ENCODE measurements at places on chromosomes 3 and 15.

DNA sequence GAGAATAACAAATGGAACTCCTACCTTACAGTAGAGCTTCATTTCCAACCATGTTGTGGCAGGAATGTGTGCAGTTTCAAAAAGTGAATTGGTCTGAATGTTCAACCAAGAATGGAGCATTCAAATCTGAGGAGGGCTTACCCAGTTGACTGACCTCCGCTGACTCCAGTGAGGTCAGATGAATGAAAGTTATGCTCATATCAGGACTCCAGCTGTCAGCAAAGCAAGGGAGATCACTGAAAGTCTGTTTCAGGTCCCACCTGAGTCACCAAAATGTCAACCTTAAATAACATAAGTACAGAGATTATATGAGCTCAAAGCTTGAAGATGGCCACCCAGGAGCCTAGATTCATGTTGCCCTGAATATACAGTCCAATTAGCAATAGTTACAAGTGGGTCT is 473.5 kb downstream of the RBMS3 start:
- no peak for DNase-seq

GRCh38 chr3:53846134-53846850 is at the start of the genes CHDH and IL17RB:
TSS of gene CHDH (minus strand) at chr3:53846419. CDS start at chr3:53824008, 22,411 bp downstream.
TSS of gene IL17RB (plus strand) at chr3:53846568. CDS start at chr3:53846589, 21 bp downstream.
- peak; percentile 6 for DNase-seq

DNA sequence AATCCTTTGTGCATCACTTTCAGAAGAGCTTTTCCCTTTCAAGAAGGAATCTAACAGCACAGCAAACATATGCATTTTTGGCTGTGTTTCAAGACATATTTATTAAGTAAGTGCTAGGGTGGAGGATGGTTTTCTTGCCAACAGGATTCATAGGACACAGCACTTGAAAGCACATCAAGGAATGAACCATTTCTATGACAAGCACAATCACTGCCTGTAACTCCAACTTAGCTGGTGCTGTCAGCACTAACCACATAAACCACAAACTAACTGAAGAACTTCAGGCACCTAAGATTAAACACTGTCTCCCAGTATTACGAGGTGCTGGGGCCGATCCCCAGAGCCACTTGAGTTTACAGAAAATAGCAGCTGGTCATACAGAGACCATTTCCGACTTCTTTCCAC is 35.4 kb upstream of the SPRED1 start:
- no peak for DNase-seq

- DNase-seq: no peak
Measured at GRCh38 chr3:159609625-159610024, 379.0 kb upstream of the IL12A start.

GRCh38 chr15:98674336-98674735 is 26.0 kb downstream of the IGF1R start:
- no peak for DNase-seq

GRCh38 chr3:134464064-134464688 is 21.6 kb downstream of the ANAPC13 start:
- no peak for DNase-seq

Data from CD4-positive, alpha-beta memory T cell (primary cell).